ENCODE measurements at places on chromosomes 16 and 17. TPM values are rescaled to one million over a fixed set of nuclear protein-coding genes. Genes with fewer than 3 reads are reported as not detected.

The NDE1 gene
- 40.5 TPM for total RNA-seq

The PPY gene
- not detected for total RNA-seq

The SNAI3 gene
- 0.12 TPM for total RNA-seq

The MFAP4 gene
- 4.8 TPM for total RNA-seq

The IRX3 gene
- total RNA-seq: 0.12 TPM

The SLC4A1 gene
- total RNA-seq: not detected

Measured in uterine smooth muscle cell (primary cell).